ENCODE measurements at places on chromosomes 3 and 15.
A peak's percentile ranks its signal among the peaks of the same experiment; 100 is the strongest.

DNA sequence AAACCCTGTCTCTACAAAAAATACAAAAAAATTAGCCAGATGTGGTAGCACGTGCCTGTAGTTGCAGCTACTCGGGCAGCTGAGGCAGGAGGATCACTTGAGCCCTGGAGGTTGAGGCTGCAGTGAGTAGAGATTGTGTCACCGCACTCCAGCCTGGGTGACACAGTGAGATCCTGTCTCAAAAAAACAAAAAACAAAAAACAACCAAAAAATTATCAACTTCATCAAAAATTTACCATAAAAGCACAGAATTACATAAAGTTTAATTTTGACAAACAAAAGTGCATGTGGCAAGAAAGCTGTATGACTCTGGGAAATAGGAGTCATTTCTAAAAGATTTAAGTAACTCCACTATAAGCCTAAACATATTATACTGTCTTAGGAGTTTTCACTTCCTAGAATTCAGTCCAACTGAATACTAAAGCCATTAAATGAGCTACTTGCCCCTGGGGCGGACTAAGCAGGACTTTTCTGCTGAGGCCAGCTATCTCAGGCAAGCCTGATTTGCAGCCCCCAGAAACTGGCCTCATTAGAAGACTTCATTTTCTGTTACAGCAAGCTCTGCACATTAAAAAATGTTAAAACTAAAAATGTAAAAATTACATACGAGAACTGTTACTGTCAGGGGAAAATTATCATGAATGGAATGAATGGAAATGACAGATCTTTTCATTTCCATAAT, 23.0 kb downstream of the HSPBAP1 start:
- DNase-seq = no peak

- DNase-seq = peak; percentile 7
Observed at GRCh38 chr3:108662142-108662738, 72.7 kb downstream of the DZIP3 start.

- DNase-seq = no peak
Observed at GRCh38 chr15:88249220-88249619, 7.3 kb downstream of the NTRK3 start.

DNA sequence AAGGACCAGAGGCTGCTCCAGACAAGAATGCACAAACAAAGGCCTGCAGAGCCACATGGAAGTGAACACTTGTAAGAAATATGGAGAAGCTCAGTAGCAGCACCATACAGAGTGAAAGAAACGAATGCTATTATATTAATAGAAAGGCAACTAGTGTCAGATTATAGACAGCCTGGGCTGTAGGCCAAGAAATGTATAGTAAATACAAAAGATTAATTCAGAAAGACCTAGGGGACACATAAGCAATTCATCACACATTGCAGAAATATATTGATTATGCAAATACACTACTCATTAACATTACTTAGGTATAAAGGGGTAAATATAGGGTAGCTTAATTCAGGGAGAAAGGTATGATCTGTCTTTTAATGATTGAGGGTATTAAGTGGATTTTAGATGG, 69.5 kb upstream of the GUCA1C start:
- DNase-seq = no peak

DNA sequence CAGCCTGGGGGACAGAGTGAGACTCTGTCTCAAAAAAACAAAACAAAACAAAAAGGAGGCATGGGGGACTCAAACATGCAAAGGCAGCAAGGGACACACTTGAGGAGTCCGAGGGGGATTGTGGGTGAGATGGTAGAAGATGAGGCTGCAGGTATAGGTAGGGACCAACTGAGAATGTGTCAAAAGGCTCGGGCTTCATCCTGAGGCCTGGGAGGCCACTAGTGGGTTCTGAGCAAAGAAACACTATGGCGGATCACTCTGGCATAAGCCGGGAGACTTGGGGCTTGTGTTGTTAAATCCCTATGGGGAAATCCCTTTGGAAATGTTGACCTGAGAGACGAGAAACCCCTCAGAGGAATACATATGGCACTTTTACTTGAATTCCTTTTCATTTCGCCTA, 21.2 kb downstream of the ZNF710 start:
- no peak for DNase-seq

GRCh38 chr3:117282566-117282965, 573.0 kb downstream of the TUSC7 start:
- DNase-seq = no peak

GRCh38 chr3:16509721-16510619, 3.5 kb downstream of the RFTN1 start:
- no peak for DNase-seq

DNA sequence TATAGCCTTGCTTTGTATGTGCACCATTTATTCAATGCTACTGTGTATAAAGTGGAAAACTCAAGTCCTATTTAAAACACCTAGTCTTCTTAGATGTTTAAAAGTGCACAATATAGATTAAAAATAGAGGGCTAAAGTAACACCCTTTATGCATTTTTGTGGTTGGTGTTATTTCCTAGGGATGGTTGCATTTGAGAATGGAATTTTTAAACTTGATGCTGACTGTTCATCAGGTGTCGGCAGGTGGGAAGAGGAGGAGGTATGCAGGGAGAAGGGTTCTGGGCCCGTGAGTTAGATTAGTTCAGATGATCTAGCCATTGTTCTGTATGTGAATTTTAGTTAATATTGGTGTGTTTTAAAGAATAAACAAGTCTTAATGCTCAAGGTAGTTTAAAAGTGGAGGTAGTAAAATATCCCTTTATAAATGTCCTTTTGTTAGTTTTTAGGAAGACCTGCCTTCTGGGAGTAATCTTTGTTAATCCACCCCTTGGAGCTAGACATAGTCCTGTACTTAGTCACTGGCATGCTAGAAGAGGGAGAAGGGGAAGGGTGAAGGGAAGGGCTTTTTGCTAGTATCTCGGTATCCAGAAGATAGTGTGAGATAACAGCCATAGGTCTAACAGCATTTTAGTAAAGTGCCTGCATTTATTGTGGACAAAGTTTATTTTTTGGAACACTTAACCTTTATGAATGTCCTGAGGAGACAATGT, 8.1 kb upstream of the SRPRB start:
- no peak for DNase-seq

DNA sequence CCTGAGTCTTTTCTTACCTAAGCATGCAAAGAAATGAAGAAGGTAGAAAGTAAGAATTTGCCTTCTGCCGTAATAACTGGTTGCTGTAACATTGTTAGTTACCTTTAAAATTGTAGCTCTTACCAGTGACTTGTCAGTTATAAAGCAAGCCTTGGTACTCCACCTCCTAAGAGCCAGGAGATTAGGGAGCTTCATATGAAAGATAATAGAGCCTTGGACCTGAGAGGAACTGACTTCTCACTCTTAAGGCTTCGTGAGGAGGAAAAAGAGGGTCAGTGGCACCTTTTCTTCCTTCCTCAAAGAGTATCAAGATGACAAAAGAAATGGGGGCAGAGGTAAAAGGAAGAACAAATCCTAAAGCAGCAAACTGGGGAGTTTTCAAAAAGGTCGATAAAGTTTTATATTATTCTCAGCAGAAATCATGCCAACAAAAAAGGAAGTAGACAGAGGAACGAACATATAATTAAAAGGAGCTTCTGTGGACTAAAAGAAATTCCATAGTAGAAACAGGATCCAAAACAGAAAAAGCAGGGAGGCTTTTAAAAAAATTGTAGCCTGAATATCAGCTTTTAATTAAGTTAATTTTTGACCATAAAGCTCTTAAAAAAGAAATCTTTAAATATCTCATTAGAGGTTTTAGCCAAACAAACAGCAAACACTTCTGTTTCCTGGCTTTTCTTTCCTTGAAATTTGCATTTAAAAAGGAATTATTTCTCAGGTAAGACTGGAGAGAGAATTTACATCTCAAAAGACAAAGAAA, 847.1 kb upstream of the ALCAM start:
- no peak for DNase-seq

GRCh38 chr3:146839727-146840375, 234.7 kb upstream of the PLSCR5 start:
- no peak for DNase-seq

GRCh38 chr15:52288986-52289385, 6.6 kb downstream of the MYO5C start:
- DNase-seq = no peak

GRCh38 chr15:89500397-89501270, 4.3 kb upstream of the RHCG start:
- DNase-seq = no peak

GRCh38 chr15:43889042-43889441, 62.2 kb downstream of the WDR76 start:
- no peak for DNase-seq

GRCh38 chr3:119258915-119259314, 18.2 kb upstream of the B4GALT4 start:
- DNase-seq = no peak

GRCh38 chr3:86230762-86231161, 760.2 kb downstream of the VGLL3 start:
- no peak for DNase-seq

DNA sequence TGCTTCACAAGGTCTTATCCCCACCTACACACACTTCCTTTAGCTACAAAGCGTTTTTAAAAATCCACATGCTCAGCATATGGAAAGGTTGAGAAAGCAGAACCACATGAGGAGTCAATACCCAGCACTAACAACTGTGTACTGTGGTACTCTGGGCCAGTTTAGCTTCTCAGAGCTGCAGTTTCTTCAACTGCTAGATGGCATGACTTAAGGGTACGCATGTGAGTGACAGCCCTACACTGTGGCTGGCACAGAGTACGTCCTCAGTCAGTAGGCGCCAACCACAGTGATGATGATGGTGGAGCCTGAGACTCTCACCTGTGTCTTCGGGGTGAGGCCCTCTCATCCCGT, 17.4 kb downstream of the CCDC12 start:
- DNase-seq = no peak

DNA sequence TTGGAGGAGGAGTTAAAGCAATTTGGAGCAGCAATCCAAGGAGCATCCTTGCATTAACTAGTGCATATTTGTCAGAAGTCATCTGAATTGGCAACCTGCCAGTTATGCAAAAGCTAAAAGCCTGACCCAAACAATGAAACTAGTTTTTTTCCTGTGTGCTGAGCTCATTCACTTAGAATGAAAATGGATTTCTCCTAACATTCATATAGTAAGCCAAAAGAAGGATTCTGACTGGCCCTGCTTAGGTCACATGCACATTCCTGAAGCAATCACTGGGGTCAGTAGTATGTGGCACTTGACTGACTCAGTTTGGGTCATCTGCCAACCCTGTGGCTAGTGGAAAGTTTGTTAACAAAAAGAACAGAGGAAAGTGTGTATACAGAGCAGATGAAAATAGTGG, 30.5 kb downstream of the OXSM start:
- DNase-seq = peak; percentile 8

DNA sequence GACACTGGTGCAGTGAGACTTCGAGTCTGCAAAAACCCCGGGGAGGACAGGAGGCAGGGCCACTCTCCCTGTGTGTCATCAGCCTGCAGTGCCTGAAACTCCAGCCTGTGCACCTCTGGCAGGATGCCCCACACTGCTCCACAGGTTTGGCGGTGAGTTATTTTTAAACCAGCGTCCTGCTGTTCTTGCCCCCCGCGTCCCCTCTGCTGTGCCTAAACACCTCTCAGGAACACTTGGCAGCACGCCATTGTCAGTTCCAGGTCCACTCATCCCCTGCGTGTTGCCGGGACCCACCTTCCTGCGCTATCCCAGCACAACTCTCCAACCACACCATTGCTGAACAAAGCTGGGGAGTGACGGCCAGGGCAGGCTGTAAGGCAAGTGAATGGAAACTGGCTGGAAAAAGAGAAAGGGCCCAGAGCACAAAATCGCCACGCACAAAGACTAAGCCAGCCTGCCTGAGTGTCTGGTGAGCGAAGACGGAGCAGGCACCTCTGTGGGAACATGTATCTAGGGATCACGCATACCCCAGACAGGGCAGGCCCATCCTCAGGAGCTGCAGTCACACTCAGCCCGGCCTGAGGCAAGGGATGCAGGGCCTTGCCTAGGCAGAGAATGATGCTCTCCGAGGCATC, 3.1 kb upstream of the PLA2G4F start:
- DNase-seq = no peak

DNA sequence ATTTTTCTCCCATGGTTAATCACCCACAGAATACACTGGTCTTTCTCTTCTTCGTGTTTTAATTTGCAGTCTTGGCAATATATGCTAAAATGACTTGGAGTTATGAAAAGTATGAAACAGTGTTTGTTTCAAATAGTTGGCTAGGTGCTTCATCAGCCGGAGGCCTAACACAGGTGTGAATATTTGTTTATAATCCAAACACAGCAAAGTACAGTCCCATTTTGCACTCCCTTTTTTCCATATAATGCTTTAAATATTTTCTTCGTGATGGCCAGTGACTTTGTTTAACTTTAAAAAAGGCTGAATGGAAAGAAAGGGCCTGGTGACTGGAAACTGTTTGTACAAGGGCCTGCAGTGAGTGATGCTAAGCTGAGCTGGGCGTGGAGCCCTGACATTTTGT, 219.7 kb upstream of the LRIG1 start:
- DNase-seq = no peak

- DNase-seq = no peak
Observed at GRCh38 chr3:145915787-145916186, 245.2 kb downstream of the PLOD2 start.

GRCh38 chr3:111601810-111602209, 6.7 kb upstream of the ZBED2 start:
- DNase-seq = no peak

GRCh38 chr3:40602778-40603385, 78.1 kb downstream of the ZNF621 start:
- DNase-seq = no peak

- no peak for DNase-seq
Observed at GRCh38 chr3:46942076-46942475, 34.5 kb downstream of the CCDC12 start.

- no peak for DNase-seq
Observed at GRCh38 chr15:52706091-52706490, 26.9 kb upstream of the ATOSA start.

DNA sequence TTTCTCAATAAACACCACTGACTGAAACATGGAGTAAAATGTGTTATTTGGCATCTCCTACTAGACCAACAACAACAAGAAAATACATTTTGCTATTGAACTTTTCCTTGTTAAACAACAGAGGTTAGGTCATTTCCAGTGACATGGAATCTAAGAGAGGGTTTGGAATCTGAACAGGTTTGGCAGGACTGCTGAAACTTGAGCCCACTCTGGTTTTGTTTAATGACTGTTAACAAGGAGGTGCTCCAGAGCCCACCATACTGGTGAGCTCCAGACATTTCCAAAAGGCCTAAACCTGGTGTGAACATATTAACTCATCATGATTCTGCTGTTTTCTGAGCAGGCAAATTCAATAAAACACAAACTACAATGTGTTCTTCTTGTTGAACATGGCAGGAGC, 330.7 kb upstream of the TRIM42 start:
- DNase-seq = no peak

- no peak for DNase-seq
Observed at GRCh38 chr3:62051506-62051905, 321.8 kb downstream of the FEZF2 start.

- DNase-seq = peak; percentile 84
Observed at GRCh38 chr15:91852741-91853510, 582 bp upstream of the SLCO3A1 start.

All from right kidney (tissue), 9 donors.